SIG-M5 (cell line): ENCODE measurements at places on chromosomes 7 and 10.

- DNase-seq, result no peak
Observed at GRCh38 chr10:21180604-21181003, 283.5 kb upstream of the NEBL start.

- DNase-seq, result no peak
Observed at GRCh38 chr10:97932932-97933530, 83.4 kb downstream of the GOLGA7B start.

- DNase-seq, result no peak
Observed at GRCh38 chr7:107824858-107825257, 21.8 kb upstream of the SLC26A3 start.

- no peak for DNase-seq
Observed at GRCh38 chr7:18128846-18129245, 101.2 kb upstream of the PRPS1L1 start.

DNA sequence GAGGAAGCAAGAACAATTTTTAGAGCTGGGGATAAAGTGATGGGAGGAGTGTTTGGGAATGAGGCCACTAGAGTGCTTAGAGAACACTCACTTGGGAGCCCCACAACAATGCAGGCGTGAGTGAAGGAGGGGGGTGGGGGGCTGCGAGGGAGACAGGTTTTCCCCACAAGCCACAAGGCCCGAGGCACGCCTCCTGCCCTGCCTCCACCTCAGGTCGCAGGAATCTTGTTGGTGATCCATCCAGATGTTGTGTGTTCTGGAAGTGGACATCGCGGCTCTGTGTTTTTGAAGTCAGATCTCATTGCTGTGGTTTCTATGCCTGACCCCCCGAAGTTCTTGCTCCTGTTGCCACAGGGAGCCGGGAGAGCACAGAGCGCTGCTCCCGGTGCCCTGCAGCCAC, 178.0 kb upstream of the BMPER start:
- DNase-seq, result no peak

DNA sequence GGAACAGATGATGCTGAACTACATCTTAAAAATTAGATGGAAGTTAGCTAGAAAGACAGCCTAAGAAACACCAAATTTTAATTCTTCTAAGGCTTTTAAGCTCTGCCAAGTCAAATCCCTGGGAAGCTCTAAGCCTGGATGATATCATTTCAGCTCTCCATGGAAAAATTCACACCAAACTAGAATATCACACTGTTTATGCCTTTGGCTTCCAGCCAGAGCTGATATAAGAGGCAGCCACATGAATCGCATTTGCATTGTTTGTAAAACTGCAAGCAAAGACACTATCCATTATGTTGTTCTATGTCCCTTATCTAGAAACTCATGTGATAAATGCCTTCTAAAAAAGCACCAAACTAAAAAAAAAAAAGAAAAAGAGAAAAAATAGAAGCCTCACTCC, 430.4 kb downstream of the GRID1 start:
- DNase-seq, result no peak

- no peak for DNase-seq
Observed at GRCh38 chr7:66901941-66902843, 18.8 kb upstream of the TMEM248 start.

DNA sequence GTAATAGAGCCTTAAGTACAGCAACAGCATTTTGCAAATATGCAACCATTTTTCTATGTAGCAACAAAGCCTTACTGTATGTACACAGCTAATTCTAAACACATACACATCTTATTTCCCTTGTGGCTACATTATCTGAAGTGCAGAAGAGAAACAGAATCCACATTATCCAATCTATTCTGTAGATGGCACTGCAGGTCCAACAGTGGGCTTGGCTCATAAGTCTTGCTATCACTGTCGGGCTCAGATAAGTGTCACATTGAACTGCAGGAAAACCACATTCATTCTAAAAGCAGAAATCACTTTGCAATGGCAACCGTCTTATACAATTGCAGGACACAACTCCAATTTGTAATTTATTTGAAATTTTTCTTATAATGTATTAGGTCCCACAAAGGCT, 109.8 kb upstream of the NOBOX start:
- no peak for DNase-seq

DNA sequence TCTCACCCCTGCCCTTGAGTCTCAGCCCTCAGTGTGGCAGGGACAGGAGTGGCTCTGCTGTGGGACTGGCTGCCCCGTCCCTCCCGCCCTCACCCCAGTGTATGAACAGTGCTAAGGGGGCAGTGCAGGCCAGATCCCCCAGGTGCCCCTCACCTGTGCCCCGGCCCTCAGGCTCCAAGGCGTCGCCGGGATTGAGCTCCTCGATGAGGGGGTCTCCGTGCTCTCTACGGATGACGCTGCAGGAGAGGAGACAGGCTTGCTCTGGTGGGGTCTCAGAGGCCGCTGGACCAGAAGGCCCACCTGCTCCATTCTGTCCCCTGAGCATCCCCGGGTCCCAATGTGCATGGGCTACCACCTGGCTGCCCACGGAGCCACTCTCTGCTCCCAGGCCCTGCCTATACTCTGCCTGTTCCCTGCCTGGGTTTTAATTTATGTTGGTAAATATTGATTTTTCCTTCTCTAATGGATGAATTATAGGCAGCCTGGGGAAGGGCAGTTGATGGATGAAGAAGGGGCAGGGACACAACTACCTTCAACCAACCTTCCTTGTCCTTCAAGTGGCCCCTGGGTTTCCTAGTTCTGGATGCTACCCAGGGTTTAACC, 47.2 kb downstream of the GOLGA7B start:
- DNase-seq, result no peak

DNA sequence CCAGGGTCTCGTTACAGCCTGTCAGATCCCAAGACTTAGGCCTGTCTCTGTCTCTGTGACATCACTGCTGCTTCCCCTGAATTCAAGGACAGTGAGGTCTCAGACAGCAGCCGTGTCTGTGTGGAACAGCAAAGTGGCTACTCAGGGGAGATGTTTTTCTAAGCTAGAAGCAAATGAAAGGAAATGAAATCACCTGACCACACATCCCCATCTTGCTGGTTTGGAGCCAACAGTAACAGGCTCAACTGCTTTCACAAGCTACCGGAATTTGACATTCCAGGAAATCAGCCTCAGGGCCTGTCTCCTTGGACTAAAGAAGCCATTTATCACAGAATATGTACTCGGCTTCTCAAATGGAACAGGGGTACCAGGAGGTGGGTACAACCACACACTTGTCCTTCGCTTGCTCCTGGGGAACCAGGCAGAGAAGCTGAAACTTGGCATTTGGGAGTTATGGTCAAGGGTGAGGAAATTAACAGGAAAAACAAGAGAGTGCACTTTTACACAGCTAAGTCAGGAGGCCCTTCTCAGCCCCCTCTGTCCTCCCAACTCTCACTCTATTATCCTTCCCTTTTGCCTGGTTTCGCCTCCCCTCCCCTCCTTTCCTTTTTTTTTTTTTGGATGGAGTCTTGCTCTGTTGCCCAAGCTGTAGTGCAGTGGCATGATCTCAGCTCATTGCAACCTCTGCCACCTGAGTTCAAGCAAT, 73.2 kb downstream of the SPDYE5 start:
- DNase-seq, result no peak

DNA sequence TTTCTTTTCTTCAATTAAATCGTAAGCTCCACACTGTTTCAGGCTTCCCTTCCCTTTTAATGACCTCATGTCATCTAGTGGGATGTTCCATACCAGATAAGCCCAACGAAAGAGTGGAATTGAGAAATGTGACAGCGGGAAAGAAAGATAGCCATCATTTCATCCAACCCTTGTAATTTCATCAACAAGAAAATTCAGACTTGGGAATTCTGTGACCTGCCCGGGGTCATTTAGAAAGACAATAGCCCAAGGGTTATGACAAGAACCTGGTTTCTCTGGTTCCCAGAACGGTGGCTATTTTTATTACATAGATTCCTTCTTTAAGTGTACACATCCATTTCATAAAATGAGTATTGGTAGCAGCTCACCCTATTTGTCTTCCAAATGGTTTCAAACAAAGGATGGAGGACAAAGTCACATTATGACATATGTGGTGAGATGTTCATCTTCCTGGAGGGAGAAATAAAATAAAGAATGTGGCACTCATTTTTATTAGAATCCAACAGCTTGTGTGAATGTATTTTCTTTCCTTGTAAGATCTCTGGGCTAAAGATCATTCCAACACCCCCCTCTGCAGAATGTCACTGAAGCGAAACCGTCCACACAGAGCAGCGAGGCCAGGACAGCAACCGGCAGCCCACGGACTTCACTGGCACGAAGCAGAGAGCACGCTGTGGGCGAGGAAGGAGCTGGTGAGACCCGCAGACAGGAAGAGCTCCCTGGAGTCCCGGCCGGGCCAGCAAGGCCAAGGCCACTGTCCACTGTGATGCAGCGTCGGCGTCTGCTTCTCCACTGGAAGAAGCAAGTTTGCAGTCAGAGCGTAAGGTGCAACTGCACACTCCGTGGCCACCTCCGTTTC, 199.9 kb downstream of the KLF6 start:
- no peak for DNase-seq

DNA sequence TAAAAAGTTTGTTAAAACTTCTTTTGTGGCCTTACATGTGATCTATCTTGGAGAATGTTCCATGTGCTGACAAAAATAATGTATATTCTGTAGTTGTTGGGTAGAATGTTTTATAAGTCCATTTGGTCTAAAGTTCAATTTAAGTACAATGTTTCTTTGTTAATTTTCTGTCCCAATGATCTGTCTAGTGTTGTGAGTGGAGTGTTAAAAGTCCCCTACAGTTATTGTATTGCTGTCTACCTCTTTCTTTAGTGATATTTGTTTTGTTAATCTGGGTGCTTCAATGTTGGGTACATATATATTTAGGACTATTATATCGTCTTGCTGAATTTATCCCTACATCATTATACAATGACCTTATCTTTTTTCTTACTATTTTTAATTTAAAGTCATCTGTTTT, 6.9 kb downstream of the TMEM140 start:
- DNase-seq, result no peak

DNA sequence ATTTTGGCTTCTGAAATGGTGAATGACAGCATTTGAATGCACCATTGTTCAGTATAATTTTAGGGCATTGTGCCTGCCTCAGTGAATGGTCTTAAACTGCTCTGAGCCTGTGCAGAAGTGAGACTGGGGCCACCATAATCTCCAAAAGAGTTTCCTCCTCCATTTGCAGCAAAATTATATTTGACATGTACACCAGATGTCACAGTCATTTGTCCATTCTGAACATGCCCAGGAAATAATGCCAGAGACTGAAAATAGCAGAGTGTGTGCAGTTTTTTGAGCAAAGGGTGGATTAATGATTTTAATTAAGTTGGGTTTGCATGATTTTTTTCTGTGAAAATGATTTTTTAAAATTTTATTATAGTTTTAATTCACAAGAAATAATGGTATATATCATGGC, 26.4 kb upstream of the SLC35B4 start:
- DNase-seq, result no peak

GRCh38 chr7:1537535-1538412, 7.3 kb downstream of the MAFK start:
- DNase-seq, result no peak

DNA sequence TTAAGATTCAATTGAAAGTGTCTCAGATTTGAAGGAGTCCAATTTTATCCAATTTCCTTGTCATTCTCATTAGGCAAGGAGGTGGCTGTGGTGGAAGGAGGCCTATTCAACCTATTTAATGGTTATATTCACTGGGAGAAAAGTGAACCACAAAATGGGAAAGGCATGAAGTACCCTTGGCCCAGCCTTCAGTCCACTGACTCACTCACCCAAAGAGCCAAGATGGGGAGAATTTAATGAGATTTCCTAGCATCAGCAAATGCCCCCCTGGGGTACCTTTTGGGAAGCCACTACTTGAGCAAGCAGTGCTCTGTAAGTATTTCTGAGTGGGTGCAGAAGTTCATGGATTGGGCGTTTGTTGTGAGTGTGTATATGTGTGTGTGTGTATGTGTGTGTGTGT, 144.1 kb downstream of the NRP1 start:
- DNase-seq, result no peak

DNA sequence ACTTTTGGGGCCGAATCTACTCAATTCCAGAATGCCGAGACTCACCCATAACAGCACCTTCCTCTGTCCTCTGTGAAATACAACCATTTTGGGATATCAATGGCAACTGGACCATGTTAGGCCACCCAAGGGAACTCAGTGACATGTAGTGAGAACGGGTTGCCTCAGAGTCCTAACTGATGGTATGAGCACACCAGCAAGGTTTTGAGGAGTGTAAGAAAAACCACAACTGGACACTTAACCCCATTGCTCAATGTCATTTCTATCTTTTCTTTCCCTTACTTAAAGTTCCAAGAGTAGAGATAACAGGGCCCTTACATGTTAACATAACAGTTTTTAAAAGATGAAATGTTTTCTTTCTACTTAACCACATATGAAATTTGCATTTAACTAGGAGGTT, 67.1 kb downstream of the TNS3 start:
- no peak for DNase-seq

DNA sequence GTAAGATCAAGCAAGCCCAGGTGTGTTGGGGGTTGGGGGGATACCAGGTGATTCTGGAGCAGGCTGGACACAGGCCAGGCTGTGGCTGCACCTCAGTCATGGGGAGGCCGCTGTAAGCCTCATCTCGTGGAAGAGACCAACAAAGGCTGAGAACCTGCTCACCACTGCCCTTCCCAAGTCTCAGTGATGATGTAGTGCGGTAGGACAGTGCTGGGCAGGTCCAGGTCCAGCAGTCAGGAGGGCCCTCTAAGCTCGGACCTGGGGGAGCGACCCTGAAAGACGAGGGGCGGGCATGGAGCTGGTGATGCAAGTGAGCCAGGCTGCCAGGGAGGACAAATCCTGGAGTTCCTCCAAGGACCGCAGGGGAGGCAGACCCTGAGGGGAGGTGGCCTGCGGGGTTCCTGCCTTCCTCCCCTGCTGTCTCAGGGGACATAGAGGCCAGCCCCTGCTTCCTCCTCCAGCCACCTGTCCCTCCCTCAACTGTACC, 3.3 kb upstream of the PWWP2B start:
- DNase-seq, result no peak

DNA sequence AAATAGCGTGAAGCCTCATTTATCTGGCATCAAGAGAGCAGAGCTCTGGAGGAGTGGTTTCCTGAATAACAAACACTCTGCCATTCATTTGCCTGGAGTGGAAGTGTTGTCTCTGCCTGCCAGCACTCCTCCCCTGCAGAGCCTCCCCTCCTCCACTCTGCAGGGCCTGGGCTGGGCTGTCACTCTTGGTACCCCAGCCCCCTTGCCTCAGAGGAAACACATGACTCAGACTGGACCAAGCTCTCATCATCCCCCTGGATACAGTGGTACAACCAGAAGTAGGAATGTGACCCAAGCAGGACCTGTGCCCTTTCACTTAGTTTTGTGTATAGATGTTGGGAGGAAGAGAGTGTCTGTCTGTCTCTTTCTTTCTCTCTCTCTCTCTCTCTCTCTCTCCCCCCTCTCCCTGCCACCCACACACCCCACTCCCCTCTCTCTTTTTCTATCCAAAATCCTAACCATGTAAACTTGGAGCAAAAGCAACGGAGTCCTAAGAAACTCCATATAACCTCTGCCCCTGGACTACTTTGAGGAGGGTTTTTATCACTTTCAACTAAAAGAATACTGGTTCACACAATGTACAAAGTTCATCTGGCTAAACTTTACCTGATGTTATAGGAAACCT, 43.9 kb downstream of the DOCK4 start:
- no peak for DNase-seq

DNA sequence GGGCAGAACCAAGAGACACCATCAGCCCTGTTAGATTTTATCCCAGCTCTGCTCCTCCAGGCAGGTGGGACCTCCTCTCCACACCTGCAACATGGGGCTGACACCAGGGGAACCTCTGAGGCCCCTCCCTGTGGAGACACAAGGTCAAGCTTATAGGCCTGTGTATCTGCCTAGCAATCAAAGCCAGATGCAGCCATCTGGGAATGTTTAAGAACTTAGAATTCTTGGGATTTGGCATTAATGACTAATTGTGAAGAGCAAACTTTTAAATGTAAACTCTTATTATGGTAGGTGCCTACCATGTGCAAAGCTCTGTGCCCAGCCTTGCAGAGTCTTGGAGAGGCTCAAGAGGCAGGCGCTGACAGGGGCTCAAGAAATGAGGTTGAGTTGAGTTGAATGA, 52.1 kb downstream of the TBATA start:
- no peak for DNase-seq
